ENCODE measurements at places on chromosomes 12 and 14.

DNA sequence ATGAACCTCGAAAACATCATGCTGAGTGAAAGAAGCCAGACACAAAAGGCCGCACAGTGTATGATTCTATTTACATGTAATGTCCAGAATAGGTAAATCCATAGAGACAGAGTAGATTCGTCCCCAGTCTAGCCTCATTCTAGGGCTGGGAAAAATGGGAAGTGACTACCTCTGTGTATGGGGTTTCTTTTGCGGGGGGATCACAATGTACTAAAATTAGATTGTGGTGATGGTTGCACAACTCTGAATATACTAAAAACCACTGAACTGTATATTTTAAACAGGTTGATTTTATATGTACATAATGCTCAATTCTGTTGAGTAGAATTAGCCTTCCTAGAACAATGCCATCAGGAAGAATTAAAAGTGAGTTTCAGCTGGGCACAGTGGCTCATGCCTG, 6.3 kb upstream of the RILPL2 start:
- DNase-seq = no peak

- no peak for DNase-seq
Measured at GRCh38 chr12:42342028-42342427, 16.1 kb downstream of the PPHLN1 start.

DNA sequence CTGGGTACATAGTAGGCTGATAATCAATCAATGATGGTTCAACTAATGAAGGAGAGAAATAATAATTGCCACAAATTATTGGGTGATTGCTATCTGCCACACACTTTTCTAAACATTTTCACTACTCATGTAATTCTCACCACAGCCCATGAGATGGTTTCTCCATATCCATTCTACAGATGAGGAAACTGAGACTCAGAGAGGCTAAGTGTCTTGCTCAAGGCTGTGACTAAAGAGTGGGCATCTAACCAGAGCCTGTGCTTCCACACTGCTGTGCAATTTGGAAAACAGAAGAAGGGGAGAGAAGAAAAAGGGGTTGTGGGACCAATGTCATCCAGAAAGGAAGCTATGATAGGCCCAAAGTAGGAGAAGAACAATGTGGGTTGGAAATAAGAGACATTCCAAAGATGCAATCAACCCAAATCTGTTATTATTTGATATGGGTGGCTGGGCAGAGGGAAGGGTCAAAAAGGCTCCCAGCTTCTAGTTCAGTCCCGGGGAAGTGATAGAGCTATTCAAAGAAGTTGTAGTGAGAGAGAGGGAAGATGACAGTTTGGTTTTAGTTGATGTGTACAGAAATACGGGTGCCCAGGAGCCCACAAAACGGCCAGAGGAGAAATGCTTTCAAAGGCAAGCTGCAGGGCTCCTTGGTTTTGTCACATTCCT, 483 bp upstream of the NR1H4 start:
- no peak for DNase-seq

- peak; percentile 81 for DNase-seq
Measured at GRCh38 chr12:106766393-106766826, 8.1 kb upstream of the RIC8B start.

DNA sequence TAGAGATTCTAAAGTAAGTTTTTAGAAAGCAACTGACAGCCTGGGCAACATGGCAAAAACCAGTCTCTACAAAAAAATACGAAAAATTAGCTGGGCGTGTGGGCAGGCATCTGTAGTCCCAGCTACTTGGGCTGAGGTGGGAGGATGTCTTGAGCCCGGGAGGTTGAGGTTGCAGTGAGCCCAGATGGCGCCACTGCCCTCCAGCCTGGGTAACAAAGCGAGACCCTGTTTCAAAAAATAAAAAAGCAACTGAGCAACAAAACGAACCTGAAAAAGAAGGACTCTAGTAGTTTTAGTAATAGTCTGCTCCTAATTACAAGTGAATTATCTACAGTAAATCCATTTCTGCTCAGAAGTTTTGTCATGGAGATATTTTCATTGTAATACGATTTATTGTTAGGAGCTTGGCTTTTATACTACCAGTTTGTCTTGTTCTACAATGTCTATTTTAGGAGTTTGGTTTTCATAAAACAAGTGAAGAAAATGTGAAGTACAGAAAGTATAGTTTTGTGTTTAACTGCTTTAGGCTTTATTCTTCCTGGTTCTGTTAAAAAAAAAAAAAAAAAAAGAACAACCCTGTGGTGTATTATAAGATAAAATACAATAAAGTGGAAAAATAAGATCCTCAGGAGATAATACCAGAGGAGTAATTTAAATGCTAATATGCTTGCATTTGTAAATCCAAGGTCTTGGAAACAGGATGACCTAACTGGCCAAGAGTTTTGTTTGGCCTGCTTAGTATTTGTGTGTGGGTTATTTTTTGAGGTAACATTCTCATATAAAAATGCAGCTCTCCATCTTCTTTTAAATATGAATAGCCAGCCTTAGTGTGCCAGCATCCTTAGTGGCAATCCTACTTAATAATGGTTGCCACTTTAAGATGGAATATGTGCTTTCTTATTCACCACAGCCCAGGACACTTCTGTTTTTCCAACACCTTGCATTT, 2.8 kb downstream of the TMX1 start:
- DNase-seq = no peak

- DNase-seq = no peak
Measured at GRCh38 chr12:97452839-97453238, 9.8 kb upstream of the RMST start.

- DNase-seq = no peak
Measured at GRCh38 chr12:3170423-3171194, 93.4 kb downstream of the TSPAN9 start.

GRCh38 chr14:92677955-92678354, 70.5 kb downstream of the LGMN start:
- DNase-seq = no peak

DNA sequence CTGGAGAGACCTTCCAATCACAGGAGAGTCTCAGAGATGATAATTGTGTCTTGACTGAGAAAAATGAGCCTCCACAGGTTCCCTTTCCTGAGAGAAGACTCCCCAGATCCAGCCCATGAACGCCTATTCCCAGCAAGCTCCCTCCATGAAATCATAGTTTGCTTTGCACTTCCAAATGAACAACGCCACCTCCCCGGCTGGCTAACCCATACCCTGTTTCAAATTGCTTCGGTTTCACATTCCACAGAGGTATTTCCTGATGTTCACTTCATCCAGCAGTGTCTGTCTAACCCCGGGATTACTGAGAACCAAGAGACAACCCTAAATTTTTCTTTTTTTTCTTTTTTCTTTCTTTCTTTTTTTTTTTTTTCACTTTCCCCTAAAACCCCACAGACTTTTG, 124.1 kb upstream of the RFLNA start:
- DNase-seq = no peak

DNA sequence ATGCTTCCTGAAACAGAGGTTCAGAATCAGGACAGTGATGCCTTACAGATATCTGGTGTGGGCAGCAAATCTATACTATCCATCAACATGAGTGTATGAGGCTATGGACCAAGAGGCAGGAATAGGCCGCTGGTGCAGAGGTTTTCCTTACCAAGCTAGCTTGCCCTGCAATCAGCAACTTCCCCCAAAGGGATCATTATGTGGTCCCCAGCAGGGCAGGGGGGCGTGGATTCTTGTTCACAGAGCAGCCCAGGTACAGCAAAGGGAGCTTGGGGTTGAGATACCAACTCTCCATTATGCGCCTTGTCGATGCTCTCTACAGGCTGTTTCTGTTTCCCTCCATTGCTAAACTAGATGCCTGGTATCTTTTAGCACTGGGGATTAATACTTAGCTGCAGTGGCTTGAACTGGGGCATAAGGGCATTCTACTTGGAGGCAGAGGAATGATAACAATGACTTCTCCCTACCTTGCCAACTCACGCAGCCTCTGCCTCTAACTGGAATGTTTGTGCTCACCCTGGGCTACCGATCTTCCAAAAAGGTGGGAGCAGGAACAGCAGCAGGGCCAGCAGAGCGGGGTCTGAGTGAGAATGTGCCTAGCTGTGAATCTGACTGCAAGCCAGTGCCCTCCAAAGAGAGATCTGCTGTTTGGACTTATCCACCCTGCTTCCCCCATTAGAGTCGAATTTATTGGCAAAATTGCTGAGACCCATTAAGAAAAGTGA, 10.3 kb upstream of the KRT1 start:
- no peak for DNase-seq

Measured in right lobe of liver (tissue), 6 donors.